ENCODE measurements at places on chromosomes 16 and 17.

DNA sequence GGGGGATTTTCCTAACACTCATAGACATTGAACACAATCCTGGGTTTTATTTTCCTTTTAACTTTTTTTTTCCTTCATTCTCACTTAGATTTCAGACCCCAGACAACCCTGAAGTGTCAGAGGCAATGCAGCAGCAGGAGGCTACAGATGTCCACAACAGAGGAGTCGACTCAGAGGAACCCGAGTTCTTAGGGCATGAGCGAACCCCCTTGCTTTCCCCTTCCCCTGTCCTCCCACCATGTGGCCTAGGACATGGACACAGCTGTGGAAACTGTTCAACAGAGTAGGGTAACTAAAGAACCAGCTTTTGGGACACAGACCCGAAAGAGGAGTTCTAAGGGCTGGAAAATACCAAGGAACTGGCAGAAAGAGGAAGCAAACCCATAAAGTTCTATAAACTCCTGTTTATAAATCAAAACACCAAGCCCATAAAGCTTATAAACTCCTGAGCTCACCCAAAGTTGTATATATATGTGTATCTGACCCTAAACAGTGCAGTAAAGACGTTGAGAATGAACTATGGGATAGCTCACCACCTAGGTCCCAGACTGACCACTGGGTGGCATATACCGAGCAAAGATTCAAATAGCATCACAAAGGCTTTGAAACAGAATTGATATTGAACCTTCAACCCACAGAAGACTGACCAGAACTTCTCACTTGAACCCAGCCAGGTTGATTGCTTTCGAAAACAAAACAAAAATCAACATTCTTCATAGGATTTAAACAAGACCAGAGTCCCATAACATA, 33.9 kb downstream of the CMTM4 start:
- no peak for DNase-seq

DNA sequence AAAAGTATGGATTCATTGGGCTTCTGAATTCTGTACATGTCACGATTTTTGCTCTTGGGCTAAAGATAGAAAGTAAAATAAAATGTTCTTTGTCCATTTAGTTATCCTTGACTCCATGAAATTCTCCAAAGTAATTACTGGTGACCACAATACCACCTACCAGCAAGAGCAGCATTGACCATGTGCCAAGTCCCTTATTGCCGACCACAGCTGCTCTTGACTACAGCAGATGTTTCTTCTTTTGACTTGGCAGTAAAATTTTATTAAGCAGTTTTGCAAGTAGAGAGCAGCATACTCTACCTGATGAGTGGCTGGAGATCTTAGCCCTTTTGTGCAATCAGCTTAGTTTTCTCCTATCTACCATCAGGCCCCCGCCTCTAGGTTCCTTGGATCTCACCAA, 152.2 kb upstream of the TBX2 start:
- DNase-seq = no peak

GRCh38 chr16:16007743-16008111, 58.3 kb downstream of the ABCC1 start:
- no peak for DNase-seq

DNA sequence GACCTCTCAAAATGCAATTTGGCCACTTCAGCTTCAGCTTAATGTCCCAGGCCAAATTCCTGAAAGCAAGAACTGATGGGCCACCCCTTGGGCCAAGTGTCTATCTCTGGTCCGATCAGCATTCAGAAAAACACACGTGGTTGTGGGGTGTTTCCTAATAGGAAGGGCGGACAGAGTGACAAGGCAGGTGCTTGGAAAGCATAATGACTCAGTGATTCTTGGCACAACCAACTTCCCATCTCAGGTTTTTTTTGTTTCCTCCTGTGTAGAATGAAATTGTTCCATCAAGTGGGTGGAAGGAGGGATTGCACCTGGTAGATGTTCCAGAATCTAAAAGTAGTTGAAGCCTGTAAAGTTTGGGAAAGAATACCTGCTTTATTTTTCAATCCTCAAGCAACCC, 155.6 kb downstream of the HS3ST2 start:
- DNase-seq = no peak

DNA sequence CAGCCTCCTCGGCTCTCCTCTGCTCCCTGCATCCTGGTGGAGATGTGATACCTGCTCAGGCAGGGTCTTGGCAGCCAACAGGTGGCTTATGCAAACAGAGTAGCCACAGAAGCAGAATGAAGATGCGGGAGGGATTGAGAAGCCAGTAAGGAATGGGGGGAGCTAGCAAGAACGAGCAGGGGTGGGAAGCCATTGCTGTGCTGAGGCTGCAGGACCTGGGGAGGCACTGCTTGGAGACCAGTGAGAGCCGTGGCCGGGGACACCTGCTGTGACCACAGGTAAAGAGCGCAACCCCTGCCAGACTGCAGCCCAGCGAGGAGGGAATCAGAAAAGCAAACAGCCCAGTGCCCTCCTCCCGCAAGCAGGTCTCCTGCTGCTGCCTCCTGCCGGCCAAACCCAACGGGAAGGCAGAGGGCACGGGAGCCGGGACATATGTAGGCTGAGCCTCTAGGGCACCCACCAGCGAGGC, 14.7 kb downstream of the AIPL1 start:
- DNase-seq = peak; percentile 76

GRCh38 chr16:4309102-4309832, 6.6 kb upstream of the GLIS2 start:
- no peak for DNase-seq

- DNase-seq = no peak
These were observed 56.9 kb upstream of the BRD7 start for GRCh38 chr16:50425648-50426047.

Measured in H1 (cell line).